Activated gamma-delta T cell treated with Interleukin-2 at 50 U/mL for 16 hours (primary cell): ENCODE measurements at places on chromosomes 3 and 15.

GRCh38 chr3:151880416-151880690 lies 6.9 kb downstream of the SUCNR1 start:
- no peak for DNase-seq

DNA sequence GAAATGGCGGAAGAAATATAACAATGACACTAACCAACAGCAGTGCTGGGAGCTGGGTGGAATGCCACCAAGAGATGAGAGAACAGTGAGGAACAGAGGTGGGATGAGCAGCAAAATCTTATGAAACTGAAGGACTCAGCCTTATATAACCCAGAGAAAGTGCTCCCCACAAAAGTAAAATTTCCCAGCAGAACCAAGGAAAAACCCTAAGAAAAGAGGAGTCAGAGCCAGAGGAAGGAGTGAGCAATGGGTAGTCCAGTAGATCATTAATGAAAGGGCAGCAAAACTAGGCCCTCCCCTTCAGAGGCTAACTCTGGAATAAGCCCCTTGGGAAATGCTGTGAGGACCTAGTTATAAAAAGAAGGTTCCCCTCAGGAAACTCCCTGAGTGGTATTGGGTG lies 24.7 kb upstream of the UBE2E1 start:
- DNase-seq = no peak

GRCh38 chr15:73727330-73727976 lies 25.7 kb downstream of the INSYN1 start:
- DNase-seq = no peak

DNA sequence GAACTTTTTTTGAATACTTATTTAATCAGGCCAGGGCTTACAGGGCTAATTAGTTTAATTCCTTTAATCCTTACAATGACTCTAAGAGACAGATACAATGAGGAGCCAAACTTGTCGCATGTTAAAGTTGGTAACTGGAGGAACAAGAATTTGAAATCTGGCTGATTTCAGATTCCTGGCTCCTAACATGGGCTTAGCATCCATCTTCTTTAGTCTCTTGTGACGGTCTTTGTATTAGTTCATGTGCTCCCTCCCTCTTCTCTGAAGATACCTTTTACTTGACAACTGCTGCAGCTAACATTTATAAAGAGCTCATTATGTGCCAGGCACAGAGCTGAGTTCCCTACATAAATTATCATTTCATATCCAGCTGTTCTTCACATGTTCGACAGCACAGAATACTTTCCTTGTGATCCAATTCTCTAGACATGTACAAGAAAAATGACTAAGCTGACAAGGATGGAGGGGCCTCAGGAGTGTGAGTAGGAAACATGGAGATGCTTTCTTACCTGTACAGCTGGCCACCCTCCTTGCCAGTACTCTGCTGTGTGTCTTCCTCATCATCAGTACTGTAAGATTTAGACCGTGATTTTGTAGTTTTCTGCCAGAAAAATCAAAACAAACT lies 206.8 kb upstream of the STRIT1 start:
- no peak for DNase-seq
